ENCODE measurements at places on chromosomes 4 and X. TPM values are rescaled to one million over a fixed set of nuclear protein-coding genes. Genes with fewer than 3 reads are reported as not detected.

GRCh38 chr4:144894573-144894972 lies 203.4 kb downstream of the ANAPC10 start:
- DNase-seq: no peak

GRCh38 chrX:53186351-53186750 lies 38.7 kb downstream of the KDM5C start:
- DNase-seq: no peak

DNA sequence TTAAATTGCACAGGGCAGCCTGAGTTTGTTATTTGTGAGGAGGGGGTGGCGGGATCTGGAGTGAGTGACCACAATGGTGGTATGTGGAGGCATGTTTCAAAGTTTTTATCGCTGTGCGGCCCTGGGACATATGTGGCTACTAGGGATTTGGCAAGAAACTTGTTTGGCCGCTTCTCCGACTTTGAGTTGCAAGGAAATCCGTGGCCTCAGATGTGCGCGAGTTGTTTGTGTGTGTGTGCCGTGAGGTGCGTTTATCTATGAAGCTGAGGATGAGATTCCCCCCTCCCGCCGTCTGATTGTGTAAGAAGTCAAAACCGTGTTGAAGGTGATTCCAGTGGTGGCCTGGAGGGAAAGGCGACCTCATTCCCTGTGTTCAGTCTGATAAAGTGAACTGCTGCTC lies 1.4 kb downstream of the JADE3 start:
- DNase-seq: no peak

GRCh38 chr4:106266201-106266600 lies 49.8 kb downstream of the TBCK start:
- no peak for DNase-seq

DNA sequence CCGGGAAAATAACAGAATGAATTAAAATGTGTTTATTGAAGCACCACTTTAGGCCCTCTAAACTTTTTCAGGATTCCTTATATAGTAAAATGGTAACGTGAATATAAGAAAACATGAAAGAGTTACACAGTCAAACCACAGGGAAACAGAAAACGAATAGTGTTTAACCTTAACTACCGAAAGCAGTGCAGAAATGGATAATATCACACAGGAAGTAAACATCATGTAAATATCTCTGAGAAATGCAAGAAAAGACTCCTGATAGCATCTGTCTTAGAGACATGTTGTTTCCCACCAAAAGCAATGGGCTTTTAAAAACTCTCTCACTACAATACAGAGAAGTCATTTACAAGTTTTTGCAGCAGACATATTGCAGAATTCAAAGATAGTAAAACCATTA lies 323.9 kb upstream of the CXXC4 start:
- no peak for DNase-seq

- no peak for DNase-seq
Observed at GRCh38 chr4:119659576-119659975, 31.0 kb upstream of the PDE5A start.

DNA sequence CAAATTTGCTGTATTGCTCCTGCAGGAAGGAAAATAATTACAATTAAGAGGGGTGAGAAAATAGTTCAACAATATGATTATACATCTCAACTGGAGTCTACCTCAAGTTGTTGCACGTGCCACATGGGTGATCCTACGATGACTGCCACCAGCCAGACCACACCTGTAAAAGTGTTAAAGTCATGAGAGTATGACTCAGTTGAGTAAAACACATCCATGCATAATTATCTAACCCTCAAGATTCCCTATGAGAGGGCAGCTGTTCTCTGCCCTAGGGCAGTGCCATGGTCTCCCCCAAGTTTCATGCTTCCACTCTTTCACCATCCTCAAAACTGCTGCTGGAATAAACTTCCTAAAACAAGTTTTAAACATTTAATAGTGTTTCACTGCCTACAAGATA lies 44.1 kb downstream of the QRFPR start:
- DNase-seq: no peak

GRCh38 chrX:135295238-135295943 lies 13.9 kb upstream of the ETDC start:
- DNase-seq: peak; percentile 52

- no peak for DNase-seq
Observed at GRCh38 chr4:170581322-170581721, 491.6 kb upstream of the AADAT start.

DNA sequence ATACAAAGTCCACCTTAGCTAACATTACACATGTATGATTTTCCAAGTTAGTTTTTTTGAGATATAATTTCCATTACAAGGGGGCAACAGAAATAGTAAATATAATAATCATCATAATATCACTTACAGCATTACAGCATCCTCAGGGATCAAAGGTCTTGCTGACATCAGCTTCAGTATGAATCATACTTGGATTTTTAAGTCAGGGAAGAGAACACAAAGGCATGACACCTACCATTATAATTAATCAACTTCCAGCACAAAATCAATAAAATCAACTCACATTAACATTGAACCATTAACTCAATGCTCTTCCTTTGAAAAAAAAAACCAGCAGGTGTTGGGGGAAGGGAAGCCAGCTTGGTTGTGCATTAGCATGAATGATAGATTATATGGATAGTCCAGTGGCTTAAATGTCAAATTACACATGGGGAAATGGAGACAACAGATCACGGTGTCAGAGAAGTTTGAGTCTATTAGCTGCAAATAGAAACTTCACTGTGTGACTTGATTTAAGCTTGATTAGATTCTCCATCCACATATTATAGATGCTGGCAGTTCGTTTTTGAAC lies 66.9 kb upstream of the CAPN6 start:
- no peak for DNase-seq

DNA sequence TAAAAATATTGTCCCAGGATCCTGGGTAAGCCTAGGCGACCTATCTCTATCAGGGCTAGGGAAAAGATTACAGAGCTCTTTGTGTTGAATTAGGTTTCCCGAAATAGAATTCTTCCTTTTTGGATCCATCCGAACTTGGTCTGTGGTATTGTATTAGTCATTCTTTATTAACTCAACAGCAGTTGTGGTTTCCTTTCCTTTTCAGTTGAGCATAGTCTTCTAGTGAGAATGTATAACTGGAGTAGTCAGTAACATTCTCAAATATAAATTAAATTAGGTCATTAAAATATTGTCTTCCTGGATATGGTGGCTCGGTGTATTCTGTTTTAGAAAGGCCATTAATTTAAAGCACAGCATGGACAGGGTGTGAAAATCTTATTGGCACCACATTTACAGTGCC lies 520.4 kb downstream of the NLGN4X start:
- DNase-seq: no peak

GRCh38 chr4:8912089-8912455 lies 40.4 kb upstream of the HMX1 start:
- DNase-seq: no peak

GRCh38 chrX:124488412-124489161 lies 142.2 kb downstream of the SH2D1A start:
- no peak for DNase-seq

DNA sequence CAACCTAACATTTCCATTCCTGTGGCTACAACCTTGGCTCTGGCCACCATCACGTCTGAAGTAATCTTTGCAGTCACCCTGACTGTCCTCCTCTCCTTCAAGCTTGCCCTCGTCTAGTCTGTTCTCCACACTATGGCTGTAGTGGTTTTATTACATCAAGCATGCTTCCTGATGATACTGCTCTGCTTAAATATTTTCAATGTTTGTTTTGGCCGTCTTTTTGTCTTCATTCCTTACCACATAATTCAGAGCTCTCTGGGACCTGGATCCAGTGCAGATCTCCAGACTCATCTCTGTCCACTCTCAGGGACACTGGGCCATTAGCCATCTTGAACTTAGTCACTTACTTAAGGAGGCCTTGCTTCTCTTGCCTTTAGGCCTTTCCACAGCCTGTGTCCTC lies 27.7 kb upstream of the FREM3 start:
- no peak for DNase-seq

DNA sequence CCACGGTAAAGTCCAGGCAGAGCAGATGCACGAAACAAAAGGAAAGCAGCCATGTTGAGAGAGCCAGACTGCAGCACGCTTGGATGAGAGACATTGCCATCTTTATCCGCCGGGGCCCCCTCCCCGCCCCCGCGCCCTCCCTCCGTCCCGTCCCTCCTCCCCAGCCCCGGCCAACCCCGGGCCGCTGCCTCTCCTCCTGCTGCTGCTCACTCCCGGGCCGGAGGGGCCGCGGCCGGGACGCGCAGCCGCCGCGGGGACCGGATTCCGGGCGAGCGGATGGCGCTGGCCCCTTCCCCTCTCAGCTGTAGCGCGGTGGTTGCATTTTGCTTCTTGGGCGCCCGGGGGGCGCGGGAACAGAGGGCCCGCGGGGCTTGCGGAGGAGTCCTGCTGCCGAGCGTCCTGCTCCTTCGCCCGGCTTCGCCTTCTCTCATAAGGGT lies 542 bp downstream of the RNF150 start:
- DNase-seq: no peak

- no peak for DNase-seq
Observed at GRCh38 chr4:5261866-5262265, 210.6 kb downstream of the STK32B start.

GRCh38 chrX:54294306-54294705 lies 63.5 kb downstream of the WNK3 start:
- no peak for DNase-seq

GRCh38 chr4:72843466-72843865 lies 226.1 kb downstream of the COX18 start:
- no peak for DNase-seq

GRCh38 chr4:25163196-25163595 lies 2.9 kb upstream of the SEPSECS start:
- no peak for DNase-seq

DNA sequence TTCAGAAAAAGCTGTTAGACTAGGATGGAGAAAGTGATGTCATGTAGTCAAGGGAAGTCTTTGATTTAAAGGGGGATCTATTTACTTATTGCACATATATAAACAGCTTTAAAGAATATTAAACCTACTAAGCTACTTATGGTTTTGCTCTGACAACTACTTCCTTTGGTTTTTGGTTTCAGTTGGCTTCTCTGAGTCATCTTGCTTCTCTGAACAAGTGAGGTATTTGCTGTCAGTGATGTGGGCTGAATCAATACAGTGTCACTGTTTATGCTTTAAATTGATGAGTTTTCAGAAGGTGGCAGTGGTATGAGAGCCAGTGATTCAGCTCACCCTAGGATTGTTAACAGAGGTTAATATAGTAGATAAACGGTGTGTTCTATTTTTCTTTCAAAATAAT lies 75.1 kb downstream of the CEP44 start:
- DNase-seq: peak; percentile 64

DNA sequence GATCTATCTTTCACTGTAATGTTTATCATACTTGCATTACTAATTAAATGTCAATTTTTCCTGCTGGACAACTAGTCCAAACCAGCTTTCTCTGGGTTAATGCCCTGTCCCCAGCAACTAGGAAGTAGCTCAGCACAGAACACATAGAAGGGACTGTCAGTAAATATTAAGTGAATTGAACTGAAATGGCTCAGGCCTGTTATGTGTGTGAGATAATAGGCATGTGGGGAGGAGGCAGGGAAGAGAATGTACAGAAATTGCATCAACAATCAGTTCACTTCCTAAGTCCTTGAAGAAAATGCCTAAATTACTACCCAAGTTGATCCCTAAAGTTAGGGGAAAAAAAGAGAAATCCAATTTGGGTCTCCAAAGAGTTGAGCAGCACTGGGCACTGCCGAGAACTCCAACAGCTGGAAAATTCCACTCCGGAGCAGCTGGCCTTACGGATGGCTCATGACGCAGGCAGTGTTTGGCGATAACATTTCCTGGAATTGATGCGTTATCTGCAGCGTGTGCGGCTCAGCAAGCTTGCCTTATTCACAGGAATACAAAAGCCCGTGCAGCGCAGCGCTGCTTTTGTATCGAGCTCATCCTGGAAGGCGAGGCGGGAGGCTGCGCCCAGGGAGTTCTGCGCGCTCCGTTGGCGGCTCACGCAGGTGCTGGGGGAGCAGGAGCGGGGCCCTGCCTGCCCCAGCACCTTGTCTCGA lies 297.3 kb upstream of the LCORL start:
- no peak for DNase-seq

DNA sequence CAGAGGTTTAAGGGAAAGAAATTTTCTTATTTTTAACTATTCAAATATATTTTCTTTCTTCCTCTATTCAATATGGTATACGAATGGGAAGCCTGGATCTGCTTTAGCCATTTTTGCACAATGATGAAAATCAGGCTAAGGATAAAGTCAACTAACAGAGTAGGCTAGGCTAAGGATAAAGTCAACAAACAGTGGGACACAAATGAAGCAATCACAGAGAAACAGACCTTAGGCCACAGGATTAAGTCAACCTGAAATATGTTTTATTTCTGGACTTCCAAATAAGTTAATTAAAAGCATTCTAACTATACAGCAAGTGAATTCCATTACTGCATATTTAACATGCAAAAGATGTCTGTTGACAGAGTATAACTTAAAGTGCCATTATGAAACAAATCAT lies 17.0 kb downstream of the DYNLT3 start:
- DNase-seq: no peak

- DNase-seq: no peak
Observed at GRCh38 chr4:146462251-146462650, 59.5 kb downstream of the SLC10A7 start.

DNA sequence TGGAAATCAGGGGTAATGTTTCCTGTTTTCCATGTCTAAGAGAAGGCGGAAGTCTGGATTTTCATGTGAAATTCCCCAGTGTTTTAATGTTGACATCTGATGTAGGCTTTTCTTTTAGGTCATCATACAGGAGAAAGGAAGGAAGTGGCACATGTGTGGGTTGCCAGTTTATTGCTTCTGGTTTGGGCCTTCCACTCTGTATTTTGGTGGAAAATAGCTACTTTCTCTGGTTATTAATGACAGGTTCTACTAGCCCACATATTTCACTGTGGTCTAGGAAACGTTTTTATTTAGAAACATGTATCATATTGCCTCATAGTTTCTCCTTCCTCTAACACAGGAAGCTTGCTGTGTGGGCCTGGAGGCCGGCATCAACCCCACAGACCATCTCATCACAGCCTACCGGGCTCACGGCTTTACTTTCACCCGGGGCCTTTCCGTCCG lies 7.2 kb downstream of the PDHA1 start:
- no peak for DNase-seq

GRCh38 chr4:151157543-151157942 lies 58.1 kb downstream of the RPS3A start:
- DNase-seq: no peak

GRCh38 chr4:6116696-6117285 lies 83.6 kb downstream of the JAKMIP1 start:
- DNase-seq: no peak

- DNase-seq: no peak
Observed at GRCh38 chr4:85591406-85592098, 116.6 kb downstream of the ARHGAP24 start.

The PPM1K gene
- polyA plus RNA-seq: 85.2 TPM

The MAP9 gene
- 1.1 TPM for polyA plus RNA-seq

The XK gene
- polyA plus RNA-seq: not detected

The CITED1 gene
- not detected for polyA plus RNA-seq

The USP51 gene
- polyA plus RNA-seq: 0.37 TPM

The CENPVL2 gene
- not detected for polyA plus RNA-seq

The SPATA18 gene
- polyA plus RNA-seq: not detected

The MAGEB10 gene
- not detected for polyA plus RNA-seq

The EDNRA gene
- not detected for polyA plus RNA-seq

The TRMT10A gene
- 4.2 TPM for polyA plus RNA-seq

The MND1 gene
- polyA plus RNA-seq: 0.38 TPM

The DUSP21 gene
- polyA plus RNA-seq: not detected

The TMEM271 gene
- polyA plus RNA-seq: not detected

The FTSJ1 gene
- polyA plus RNA-seq: 73.1 TPM
